ENCODE measurements at places on chromosomes 6 and 20.

- DNase-seq = no peak
Measured at GRCh38 chr6:53723331-53723730, 57.8 kb upstream of the KLHL31 start.

DNA sequence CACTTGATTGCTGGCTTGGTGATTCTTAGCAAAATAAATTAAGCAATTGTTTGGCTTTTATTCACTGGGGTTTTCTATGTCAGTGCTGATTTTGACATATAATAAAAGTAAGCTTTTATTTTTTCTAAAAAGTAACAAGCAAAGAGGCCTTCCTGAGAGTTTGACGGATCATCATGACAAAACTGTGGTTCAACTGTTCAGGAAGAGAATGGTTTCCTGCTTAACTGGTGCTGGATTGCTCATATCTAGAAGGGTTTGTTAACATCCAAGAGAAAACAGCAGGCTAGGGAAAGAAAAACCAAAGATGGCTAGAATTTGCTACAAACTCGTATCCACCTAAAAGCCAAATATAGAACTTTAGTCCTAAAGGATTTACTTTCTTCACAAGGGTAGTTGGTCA is 21.2 kb downstream of the SERPINB1 start:
- no peak for DNase-seq

DNA sequence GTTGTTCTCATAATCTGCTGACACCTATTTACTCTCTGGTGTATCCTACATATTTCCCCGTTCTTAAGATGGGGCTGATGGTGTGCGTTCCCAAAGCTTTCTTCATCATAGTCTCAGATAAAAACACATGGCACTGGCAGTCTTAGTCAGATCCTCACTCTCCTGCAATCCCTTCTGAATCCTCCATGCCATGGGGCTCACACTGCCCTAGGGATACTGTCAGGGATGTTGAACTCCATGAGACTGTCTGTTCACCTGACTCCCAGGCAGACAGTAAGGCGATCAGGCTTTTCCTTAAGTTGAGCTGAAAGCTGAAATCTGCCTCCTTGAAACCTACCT is 76.0 kb downstream of the SLX4IP start:
- no peak for DNase-seq

DNA sequence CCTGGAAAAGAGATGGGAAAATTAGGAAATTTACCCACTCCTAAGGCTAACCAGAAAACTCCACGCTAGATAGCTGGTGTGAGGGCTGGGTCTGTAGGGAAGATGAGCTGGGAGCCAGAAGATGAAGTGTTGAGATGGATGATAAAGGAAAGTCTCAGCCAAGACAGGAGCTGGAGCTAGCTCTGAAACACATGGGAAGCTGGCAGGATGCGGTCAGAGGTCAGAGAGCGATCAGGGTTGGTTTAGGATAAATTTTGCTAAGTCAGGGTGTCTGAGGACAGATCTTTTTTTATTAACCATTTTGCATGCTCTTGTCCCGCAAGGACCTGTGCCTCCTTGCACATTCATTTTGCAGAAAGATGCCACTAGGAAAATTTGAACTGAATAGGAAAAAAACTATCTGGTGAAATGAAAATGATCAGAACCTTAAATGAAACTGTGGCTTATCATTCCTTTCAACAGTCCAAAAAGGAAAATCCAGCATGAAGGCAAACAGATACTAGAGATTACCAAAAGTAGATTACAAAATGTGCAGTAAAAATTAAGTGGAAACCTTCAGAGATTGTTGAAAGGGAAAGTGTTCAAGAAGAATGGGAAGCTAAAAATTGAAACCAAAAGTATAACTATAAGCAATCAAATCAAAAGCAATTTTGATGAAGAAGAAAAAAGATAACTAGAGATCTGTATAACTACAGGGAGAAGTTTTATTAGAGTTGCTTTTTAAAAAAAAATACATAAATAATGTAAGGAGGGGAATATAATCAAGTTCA is 10.7 kb upstream of the EDN1 start:
- DNase-seq = no peak

- no peak for DNase-seq
Measured at GRCh38 chr6:161436106-161436876, 162.4 kb upstream of the AGPAT4 start.

- peak; percentile 98 for DNase-seq
Measured at GRCh38 chr6:125078602-125079321, 74.8 kb upstream of the TPD52L1 start.

- no peak for DNase-seq
Measured at GRCh38 chr20:51959066-51959542, 156.8 kb upstream of the SALL4 start.

DNA sequence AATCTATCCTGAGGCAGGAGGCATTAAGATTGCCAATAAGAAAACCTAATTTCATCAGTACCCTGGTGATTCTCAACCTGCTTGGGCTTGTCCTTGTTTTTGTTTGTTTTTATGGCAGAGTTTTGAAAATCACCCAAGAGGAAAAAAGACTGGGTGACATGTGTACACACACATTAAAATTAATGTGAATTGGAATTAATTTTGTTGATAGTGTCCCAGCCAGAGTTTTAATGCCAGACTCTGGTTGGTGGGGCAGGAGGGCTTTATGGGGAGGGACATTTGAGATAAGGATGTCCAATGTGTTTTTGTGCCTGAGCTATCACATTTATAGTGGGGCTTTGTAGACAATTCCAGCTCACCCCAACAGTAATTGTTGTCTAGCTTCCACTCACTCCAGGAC is 184.6 kb downstream of the ID4 start:
- no peak for DNase-seq

GRCh38 chr6:69820438-69820837 is 23.6 kb upstream of the LMBRD1 start:
- DNase-seq = no peak

DNA sequence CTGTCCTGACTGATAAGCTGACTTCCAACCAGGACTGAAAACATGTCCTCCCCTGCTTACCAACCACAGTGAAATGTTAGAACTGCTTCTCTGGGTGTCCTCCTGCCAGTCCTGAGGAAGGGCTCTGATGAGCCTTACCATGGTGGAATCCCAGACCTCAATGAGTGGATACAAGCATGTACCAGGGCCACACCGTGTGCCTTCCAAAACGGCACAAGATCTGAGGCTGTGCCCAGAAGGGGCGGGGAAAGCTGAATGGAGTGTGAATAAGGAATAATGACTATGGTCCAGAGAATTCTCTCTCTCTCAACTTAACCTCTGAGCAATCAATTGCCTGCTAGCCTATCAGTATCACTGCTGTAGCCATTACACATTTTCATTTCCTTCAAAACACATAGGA is 51.7 kb downstream of the PDE10A start:
- no peak for DNase-seq

GRCh38 chr6:130282234-130282995 is 59.7 kb upstream of the SAMD3 start:
- no peak for DNase-seq

DNA sequence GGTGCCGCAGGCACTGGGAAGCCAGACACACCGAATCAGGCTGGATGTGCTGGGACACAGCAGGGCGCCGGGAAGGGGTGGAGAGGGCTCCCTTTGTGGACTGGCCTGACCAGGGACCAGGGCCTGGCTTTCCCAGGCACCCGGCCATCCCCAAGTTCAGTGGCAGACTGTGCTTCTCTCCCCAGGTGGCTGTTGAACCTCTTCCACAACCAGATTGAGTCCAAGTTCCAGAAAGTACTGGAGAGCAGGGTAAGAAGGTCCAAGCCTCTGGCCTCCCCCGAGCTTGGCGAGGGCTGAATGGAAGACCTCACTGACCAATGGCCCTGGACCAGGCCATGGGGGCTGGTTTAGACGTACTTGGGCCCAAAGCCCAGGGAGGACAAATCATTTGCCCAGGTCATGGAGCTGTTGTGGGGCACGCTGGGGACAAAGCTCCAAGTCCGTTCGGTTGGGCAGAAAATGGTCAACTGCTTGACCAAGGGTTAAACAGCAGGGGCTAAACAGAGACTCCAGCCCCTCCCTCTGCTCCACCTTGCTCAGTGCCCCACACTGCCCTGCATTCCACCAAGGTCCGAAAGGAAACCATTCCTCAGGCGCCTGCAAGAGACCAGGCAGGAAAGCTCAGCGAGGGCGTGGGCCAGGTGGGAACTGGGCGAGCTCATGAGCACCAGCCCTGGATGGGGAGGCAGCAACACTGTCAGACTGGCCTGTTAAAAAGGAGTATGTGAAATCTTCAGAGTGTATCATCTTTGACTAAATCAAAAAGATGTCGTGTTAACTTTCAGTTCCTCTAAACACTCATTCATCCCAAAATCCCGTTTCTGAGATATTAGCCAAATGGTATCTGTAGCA is 9.1 kb downstream of the LBP start:
- no peak for DNase-seq

GRCh38 chr6:112881027-112881426 is 533.9 kb downstream of the RFPL4B start:
- peak; percentile 29 for DNase-seq

- no peak for DNase-seq
Measured at GRCh38 chr6:7649037-7649810, 59.2 kb downstream of the SNRNP48 start.

GRCh38 chr6:24322924-24323323 is 34.9 kb downstream of the DCDC2 start:
- no peak for DNase-seq

- DNase-seq = no peak
Measured at GRCh38 chr6:69061066-69061465, 426.0 kb downstream of the ADGRB3 start.

DNA sequence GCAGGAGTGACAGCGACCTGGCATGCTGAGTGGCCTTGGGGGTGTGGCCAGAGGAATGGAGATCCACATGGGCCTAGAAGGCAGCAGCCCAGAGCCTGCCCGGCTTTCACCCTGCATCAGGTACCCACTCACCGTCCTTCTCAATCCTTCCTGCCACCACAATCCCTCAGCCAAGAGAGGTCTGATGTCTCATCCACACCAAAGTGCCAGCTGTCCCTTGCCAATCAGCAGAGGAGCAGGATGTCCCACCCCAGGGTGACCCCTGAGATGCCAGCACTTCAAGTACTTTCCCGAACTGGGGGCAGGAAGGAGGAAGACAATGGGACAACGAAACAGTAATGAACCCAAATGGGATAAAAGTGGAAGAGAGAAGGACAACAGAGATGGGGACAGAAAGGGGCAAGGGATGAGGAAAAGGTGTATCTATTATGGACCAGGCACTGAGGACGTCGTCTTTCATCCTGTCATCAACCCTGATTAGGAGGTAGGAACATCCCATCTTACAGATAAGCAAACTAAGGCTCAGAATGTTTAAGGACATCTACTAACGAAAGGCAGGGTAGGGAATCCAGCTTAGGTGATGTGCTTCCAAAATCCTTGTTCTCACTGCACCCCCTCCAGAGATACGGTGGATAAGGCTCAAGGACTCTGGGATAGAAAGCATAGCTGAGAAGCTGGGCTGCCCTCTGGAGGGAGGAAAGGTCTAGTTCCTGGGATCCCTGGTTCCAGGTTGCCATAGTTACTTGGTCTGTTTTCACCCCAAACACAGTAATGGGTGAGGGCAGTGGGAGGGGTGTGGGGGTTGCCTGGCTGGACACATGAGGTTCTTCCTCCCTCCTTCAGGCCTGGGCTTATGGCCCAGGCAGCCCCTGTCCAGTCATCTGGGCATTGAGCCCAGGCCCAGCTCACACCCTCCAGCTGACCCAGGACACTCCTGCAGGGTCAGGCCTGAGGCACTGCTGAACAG is 4.5 kb upstream of the TNXB start:
- no peak for DNase-seq

DNA sequence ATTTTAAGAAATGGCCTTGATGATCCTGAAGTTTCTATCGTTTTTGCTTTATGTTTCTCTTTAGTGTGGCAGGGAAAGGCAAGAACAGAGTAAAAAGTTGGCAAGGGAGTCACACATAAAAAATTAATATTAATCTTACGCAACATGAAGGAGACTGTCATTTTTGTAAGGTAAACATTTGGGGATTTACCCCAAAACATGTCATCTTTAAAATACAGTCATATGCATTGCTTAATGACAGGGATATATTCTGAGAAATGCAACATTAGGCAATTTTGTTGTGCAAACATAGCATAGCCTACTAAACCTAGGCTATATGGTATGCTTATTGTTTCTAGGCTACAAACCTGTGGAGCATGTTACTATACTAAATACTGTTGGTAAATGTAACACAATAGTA is 5.4 kb downstream of the RBL1 start:
- DNase-seq = no peak

DNA sequence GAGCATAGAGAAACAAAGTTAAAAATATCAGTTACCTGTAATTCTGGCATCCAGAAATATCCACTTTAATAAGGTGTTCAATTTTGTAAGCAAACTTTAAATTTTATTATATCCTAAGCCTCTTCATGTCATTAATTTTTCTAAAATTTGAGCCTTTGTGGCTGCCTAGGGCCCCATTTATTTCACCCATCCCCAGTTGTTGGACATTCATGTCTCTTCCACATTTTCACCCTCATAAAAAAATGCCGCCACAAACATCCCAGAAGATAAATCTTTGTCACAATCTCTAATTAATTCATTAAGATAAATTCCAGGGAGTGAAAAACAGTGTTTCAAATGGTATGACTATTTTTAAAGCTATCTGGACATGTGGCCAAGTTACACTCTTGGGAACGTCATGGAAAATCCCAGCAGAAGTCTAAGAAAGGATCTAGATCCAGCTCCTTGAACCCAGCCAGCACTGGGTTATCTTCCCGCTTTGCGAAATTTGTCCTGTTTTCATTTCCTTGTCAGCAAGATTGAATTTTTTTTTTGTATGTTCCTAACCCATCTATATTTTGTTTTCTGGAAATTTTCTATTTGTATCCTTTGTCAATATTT is 97.2 kb downstream of the TMEM242 start:
- no peak for DNase-seq

DNA sequence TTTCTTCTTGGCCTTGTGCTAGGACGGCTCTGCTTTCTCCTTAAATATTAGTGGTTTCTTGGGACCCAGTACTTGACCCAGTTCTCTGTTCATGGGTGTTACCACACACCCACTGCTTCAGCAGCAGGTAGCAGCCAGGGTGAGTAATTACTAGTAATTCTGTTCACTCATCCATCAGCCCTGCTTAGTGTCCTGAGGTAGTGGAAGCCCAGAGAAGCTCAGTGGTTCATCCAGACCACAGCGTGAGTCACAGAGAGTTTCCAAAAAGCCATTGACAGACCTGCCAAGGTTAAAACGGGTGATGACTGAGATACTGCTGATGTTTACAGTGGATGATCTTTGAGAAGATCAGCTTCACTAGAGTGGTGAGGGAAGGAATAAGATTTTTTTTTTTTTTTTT is 51.7 kb upstream of the HINT3 start:
- DNase-seq = no peak

DNA sequence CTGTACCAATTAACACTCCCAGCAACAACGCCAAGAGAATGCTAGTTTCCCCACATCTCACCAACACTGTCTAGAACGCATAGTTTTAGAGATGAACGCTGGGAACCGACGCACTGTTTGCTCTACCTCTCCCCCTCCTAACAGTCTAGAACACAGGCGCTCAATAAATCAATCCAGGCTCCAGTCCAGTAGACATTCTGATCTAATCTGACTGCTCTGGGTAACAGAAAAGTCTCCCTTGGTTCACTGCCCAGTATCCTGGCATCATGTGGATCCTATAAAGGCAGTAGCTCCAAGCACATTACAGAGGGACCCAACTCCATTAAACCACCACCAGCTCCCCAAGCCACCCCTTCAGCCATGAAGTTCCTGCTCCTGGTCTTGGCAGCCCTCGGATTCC is at the start of gene DEFB132:
Gene DEFB132 (plus strand): TSS at position 306 of the 400 bp plus-strand sequence. CDS start 55 bp downstream, at position 361.
- no peak for DNase-seq

GRCh38 chr6:40042232-40042631 is 108.0 kb upstream of the MOCS1 start:
- DNase-seq = no peak
